ENCODE measurements at places on chromosomes 4 and X.

DNA sequence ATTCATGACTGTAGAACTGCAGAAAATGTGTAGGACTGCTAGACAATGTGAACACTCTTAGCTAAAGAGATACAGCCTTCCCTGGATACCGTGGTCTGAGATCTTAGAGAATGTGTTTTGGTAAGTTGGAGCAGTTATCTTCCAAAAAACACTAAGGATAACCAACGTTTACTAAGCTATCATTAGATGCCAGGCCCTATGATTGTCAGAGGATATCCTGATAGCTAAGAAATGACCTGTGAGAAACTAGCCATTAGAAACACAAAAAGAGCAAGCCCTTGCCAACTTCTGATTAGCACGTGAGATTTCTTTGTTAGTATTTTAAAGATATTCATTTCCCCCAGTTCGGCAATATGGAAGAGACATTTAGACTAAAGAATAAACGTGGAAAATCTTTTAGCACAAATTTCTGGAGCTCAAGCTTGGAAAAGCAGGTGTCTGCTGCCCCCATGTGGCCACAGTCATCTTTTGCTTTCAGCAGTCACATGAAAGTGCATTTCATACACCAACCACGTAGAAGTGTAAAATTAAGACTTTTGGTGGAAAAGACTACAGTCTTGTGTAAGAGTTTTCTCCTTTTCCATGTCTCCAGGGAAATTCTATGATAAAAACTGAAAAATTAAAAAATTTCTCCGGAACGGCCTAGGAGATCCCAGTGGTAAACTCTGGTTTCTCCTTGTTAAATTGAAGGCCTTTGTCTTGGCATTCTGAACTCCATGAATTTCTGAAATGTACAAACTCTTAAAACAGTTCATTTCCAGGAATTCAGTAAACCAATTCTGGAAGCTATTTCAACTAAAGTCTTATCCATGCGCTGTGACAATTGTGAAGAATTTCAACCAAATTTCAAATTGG lies 136.4 kb downstream of the ZNF674 start:
- DNase-seq, result peak; percentile 63

DNA sequence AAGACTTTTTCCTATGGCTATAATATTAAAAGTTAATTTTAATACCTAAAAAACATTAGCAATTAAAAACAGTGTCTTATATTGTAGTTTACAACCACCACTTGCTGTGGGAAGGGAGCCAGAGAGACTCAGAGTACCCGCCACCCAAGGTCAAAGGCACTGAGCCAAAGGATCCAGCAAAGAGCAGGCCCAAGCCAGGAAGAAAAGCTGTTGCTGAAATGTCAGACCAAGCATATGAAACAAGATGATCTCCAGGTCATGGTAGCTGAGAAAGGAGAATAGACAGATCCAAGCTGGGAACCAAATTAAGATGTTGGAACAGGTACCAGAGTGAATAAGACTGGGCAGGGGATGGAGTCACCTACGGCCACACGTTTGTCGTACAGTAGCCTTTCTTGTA lies 18.8 kb upstream of the ATOH1 start:
- no peak for DNase-seq

GRCh38 chr4:70632028-70632427 lies 3.5 kb downstream of the ENAM start:
- DNase-seq, result no peak

DNA sequence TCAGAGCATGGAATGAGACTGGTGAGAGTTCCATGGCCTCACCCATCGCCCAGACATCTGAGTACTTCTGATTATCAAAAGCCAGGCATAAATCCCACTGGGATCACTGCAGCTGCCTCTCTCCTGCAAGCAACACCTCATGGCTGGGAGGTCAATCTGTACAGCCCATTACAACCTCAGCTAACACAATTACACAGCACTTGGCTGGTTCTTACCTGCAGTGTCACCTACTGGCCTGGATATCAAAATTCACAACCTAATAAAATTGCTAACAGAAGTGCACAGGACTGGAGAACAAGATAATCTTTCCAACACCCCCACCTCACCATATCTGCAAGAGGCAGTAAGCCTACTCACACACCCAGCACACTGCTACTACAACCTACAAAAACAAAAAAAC lies 341.7 kb upstream of the NDST3 start:
- DNase-seq, result no peak

- no peak for DNase-seq
These were observed 16.9 kb downstream of the SSX5 start for GRCh38 chrX:48179691-48180090.

DNA sequence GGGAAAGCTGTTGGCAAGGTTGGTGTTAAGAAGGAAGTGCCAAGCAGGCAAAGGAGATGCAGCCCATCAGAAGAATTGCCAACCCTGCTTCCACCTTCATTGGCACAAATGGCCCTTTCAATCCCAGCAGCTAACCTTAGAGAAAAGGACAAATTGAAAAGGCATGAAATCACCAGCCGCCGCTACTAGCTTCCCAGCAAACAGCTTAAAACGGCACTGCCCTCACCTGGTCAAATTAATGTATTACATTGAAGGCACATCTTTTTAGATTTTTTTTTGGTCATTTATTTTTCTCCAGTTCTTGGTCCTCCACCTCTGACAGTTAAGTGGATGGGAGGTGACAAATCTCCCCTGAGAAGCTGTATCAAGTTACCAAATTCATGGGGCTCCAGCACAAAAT lies 51.0 kb upstream of the NHSL2 start:
- no peak for DNase-seq
